ENCODE measurements at places on chromosomes 11 and 22. TPM values are rescaled to one million over a fixed set of nuclear protein-coding genes. Genes with fewer than 3 reads are reported as not detected.

The DDX25 gene
- total RNA-seq, result not detected

- peaks cover 15% of the 10 kb centered on the region for H3K4me1 ChIP-seq
- DNase-seq, result no peak
- no peak overlapping the region for H3K27ac ChIP-seq
- no peaks in the 10 kb centered on the region for H3K36me3 ChIP-seq
- H3K27me3 ChIP-seq, result no peaks in the 10 kb centered on the region
Measured at GRCh38 chr11:118819334-118820024, 28.5 kb upstream of the DDX6 start.

DNA sequence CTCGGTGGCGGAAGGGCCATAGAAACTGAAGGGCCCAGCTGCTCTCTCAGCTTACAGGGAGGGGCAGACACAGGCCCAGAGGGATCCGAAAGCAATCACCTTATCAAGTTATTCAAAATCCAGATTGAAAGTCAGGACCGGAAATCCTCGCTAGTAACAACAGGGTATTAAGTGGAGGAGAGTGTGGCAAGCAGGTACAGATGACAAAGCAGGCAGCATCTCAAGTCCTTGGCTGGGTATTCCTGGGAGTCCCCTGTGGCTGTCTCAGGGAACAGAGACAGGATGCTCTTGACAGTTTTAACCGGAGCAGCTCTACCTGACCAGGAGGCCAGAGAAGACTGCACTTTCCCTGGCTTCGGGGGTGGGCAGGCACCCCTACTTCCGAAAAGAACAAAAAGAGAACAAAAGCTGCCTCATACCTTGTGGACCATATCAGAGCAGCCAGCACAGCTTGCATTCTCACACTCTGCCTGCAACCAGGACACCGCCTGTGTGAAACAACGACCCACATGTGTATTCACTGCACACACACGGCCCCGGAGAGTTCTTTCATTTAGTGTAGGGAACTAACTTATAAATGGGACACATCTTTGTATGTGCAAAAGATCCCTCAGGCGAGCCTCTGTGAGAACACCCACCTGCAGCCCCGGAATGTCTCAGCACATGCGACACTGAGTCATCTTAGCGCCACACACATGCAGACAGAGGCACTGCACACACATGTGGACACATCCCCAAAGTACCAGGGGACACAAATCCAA, 78.3 kb downstream of the MICAL3 start:
- no peak overlapping the region for H3K4me3 ChIP-seq
- DNase-seq, result no peak
- H3K27me3 ChIP-seq, result no peaks in the 10 kb centered on the region
- H3K27ac ChIP-seq, result no peak overlapping the region

DNA sequence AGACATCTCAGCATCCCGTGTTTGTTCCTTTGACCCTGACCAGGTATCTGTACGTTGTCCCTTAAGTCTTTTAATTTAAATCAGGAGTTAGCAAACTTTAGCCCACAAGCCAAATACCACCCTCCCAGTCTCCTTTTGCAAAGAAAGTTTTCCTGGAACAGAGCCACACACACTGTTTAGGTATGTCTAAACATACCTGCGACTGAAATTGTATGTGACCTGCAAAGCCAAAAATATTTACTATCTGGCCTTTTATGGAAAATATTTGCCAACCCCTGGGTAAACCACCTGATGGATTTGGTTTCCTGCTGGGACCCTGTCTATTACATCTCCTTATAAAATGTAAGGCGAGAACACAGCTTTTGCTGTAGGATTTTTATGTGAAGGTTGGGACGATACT, 20.2 kb upstream of the RCN1 start:
- no peaks in the 10 kb centered on the region for H3K36me3 ChIP-seq
- no peak overlapping the region for H3K4me3 ChIP-seq
- H3K27ac ChIP-seq, result no peak overlapping the region
- peaks cover 16% of the 10 kb centered on the region for H3K27me3 ChIP-seq
- no peak for DNase-seq

DNA sequence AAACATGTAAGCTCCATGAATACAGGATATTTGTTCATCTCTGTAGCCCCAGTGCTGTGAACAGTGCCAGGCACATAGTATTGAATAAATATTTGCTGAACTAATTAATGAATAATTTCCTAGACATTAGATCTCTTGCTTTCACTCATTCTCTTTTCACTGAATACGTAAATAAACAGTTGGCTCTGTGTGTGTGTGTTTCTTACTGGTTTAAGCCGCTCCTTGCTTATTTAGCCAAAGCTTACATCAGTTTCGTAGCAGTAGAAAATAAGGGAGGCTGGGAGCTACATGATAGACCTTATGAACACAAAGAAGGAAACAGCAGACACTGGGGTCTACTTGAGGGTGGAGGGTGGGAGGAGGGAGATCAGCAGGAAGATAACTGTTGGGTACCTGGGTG, 17.2 kb downstream of the KREMEN1 start:
- no peaks in the 10 kb centered on the region for H3K36me3 ChIP-seq
- no peak overlapping the region for H3K27ac ChIP-seq
- no peaks in the 10 kb centered on the region for H3K4me1 ChIP-seq
- no peak overlapping the region for H3K4me3 ChIP-seq
- DNase-seq, result no peak

DNA sequence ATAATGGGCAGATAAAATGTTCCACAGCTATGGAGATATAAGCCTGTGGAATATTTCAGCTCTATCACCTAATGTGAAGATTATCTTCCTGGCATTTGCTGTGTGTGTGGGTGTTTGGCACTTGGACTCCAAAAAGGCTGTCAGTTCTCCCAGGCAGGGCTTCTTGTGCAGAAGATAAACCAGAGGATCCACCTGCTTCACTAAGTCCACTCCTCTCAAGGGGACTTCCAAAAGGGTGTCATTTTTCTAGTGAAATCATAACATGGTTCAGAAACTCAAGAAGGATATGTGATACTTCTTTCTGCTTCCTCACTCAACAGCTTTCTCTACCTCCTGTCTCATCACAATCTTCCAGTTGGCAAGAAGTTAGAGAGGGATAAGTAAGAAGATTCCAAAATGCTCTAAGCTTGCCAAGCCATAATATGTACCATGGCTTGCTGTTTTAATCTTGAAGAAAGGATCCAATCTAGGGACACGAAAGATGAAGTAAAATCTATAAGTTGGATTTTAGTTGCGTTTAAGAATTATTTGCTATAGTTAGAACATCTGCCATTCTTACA, 206.2 kb upstream of the MTMR2 start:
- H3K4me1 ChIP-seq, result peaks cover 75% of the 10 kb centered on the region
- H3K36me3 ChIP-seq, result peaks cover 48% of the 10 kb centered on the region
- H3K27me3 ChIP-seq, result no peaks in the 10 kb centered on the region
- H3K4me3 ChIP-seq, result no peak overlapping the region

GRCh38 chr11:31601635-31602282, 92.2 kb downstream of the ELP4 start:
- H3K27ac ChIP-seq, result no peak overlapping the region
- peaks cover 12% of the 10 kb centered on the region for H3K36me3 ChIP-seq
- no peaks in the 10 kb centered on the region for H3K4me1 ChIP-seq

The SLC22A8 gene
- not detected for total RNA-seq

The IL10RA gene
- 79.4 TPM for total RNA-seq

The ZP1 gene
- total RNA-seq, result not detected

- H3K27ac ChIP-seq, result no peak overlapping the region
- no peak overlapping the region for H3K4me3 ChIP-seq
- H3K27me3 ChIP-seq, result peaks cover 5% of the 10 kb centered on the region
Measured at GRCh38 chr22:49201046-49201970, 626.4 kb downstream of the BRD1 start.

DNA sequence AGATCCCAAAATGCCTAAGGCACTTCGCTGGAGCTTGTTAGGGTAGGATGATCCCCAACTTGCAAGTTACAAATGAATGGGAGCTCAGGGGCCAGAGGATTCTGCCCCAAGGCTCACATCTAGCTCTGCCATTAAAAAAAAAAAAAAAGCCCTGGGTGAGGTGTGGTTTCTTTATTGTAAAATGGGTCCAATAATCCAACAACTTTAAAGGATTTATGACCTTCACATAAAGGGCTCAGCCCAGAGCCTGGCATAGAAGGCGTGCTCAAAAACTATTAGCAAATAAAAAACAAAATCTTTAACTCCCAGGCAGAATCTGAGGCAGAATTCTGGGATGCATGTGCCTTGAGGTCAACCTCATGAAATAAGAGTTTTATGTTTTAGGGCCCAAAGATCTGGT, 42.5 kb downstream of the WT1 start:
- H3K4me1 ChIP-seq, result no peaks in the 10 kb centered on the region
- peaks cover 7% of the 10 kb centered on the region for H3K27me3 ChIP-seq
- no peaks in the 10 kb centered on the region for H3K36me3 ChIP-seq
- no peak overlapping the region for H3K27ac ChIP-seq
- DNase-seq, result no peak

DNA sequence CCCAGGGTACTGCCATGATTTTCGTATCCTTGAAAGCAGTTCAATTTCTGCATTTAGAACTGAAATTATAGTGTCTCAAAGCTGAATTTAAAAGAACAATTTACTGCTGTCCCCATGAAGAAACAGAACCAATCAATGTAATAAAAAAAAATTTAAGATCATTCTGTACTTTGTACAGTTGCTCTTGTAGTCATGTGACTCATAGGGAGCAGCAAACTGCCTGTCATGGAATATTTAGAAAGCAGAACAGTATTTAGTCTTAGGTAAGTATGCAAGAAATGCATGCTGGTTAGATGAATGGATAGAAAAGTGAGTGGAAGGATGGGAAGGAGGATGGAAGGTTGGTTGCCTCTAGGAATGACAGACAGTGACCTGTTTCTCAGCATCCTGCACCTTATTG, 450.9 kb downstream of the RAB38 start:
- H3K4me1 ChIP-seq, result no peaks in the 10 kb centered on the region
- H3K36me3 ChIP-seq, result no peaks in the 10 kb centered on the region
